ENCODE measurements at places on chromosomes 16 and 17.

DNA sequence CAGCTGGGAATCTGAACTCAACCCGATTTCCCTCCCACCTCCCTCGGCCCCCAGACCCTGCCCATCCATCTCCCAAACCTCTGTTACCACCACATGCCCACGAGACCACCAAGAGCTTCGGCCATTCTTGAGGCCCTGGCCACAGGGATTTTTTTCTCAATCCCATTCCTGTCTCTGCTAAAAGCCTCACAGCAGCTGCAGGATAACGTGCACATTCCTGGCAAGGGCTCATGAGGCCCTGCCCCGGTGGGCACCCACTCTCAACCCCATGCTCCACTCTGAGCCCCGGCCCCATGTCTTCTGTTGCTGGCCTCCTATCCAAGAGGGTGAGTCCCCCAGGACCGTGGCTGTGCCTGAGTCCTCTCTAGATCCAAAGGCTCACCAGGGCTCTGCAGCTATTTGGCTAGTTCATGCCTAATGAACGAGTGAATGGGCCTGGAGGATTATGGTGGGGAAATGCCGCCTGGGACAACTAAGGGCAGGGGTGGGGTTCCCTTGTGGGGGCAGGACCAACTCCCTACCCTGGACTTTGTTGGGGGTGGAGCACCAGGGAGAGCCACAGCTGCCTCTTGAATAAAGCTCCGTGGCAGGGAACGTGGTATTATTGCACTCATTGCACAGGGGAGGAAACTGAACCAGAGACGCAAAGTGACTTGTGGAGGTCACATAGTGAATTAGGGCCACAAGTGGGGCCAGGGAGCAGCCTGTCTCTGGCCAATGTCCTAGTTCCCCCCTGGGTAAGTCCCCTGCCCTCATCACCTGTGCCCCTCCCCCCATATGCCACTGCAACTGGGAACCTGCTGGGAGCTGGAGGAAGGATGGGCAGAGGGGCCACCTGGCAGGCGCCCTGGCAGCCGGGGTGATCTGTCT, 113.8 kb upstream of the SMURF2 start:
- no peak for DNase-seq

DNA sequence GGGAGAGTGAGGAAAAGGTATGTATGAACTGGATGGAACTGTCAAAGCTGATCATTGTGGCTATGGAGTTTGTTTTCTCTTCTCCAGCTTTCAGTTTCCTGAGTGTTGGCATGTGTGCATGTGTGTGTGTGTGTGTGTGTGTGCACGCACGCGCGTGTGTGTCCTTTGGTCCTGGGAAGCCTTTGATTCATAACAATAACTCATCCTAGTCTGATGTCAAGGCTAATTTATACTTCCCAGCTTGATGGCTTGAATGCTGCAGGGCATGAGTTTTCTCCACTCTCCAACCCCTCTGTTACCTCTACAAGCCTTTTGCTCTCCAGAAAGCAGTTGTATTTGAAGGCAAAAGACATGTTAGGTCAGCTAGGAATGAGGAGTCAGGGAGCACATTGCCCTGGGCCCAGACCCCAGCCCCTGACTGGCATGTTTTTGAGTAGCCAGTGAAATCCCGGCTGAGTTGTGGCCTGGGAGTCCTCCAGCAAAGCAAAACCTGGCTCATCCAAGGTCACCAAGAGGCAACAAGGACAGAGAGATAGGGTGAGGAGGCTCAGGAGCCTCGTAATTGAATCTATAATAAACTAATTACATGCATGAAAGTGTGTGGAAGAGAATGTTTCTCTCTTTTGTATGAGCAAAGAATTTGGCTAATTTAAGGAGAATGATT, 8.9 kb upstream of the CDC42EP4 start:
- no peak for DNase-seq

- no peak for DNase-seq
Measured at GRCh38 chr17:9977180-9977575, 72.1 kb upstream of the RCVRN start.

DNA sequence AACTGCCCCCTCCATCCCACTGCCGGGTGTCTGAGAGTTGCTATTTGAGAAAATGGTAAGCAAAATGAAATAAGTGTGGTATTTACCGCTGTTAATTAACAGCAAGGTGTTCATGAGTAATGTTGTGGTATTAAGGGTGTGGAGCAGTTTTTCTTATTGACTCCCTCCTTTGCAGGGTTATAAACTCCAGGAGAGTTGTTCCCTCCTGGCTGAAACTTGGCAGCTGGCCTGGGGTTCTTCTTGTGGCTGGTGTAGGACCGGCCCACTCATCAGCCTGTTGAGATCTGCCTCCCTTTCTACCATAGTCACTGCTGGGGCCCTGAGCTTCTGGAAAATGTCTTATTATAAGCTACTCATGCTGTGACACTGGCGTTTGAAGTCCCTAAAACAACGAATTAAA, 128.6 kb downstream of the SOX9 start:
- no peak for DNase-seq

- no peak for DNase-seq
Measured at GRCh38 chr16:71916397-71916920, 21.1 kb downstream of the IST1 start.

DNA sequence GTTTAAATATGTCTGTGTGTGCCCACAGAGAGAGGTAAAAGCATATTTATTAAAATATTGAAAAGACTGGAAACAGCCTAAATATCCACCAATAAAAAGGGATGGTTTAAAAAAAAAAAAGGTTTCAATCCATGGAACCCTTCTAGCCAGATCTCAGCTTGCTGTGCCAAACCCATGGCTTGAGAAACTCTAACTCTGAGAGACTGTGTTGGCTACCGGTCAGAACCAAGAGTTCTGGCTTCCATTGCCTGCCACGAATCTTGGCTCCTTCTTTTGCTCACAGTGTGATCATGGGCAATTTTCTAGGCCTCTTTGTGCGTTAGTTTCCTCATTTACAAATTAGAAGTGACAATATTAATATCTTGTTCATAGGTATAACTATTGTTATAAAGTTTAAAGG, 201.3 kb upstream of the IRX3 start:
- no peak for DNase-seq

DNA sequence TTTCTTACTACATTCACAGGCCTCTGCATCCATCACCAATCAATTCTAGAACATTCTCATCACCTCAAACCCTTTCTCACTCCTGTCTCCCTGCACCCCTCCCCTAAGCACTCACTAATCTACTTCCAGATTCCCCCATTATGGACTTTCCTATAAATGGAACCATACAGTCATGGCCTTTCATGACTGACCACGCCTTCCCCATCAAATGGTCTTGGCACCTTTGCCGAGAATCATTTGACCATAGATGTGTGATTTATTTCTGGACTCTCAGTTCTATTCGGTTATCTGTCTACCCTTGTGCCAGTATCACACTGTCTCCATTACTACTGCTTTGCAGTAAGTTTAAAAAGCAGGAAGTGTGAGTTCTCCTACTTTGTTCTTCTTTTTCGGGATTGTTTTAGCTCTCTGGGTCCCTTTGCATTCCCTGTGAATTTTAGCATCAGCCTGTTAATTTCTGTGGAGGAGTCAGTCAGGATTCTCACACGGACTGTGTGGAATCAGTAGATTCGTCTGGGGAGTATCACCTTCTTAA, 27.5 kb downstream of the GTF3C1 start:
- DNase-seq = no peak

GRCh38 chr17:67509390-67510287, 132.6 kb downstream of the PITPNC1 start:
- DNase-seq = no peak

DNA sequence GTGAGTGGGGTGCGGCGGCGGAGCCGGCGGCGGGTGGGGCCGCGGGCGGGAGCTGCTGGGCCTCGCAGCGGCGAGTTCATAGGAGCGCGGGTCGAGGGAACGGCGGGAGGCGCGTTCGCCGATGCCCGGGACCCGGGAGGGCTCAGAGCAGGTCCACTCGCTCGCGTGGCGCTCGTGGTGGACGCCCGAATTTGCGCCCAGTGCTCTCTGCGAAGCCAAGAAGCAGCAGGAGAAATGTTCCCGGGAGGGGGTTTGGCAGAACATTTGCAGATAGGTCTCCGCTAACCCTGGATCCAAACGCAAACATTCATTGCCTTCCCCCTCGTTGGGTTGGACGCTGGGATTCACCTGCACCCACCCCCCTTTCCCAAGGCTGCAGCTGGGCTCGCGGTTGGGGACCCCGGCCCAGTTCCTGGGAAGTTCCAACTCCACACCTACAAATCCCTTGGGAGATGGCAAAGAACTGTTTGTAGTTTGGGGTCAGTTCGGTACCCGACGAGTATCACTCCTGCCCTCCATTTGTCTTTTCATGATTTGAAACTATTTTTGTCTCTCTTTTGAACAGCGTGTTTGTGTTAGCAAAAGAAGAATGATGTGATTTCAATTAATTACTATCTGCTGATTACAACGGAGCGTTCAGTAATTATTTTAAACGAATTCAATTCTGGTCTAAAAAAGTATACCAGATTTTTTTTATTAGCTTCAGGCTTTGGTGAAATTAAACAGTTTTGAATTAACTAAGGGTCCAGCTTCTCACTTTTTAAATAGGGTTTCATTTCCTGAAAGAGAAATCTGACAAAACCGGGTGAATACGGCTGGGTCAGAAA, 2.3 kb downstream of the NTN1 start:
- DNase-seq = no peak

GRCh38 chr16:2428051-2428783, 1.0 kb upstream of the CCNF start:
- no peak for DNase-seq

DNA sequence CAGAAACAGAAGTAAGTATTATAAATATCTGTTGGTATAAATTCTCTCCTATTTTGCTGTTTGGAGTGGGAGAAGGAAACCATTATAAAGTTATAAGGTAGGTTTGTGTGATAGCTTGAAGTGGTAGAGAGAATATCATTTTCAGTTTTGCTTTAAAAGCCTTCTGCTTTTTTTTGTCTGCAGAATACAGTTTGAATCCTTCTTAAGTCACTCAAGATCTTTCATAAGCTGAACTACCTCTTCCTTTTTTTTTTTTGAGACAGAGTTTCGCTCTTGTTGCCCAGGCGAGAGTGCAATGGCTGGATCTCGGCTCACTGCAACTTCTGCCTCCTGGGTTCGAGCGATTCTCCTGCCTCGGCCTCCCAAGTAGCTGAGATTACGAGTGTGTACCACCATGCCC, 9.0 kb downstream of the ATAD5 start:
- no peak for DNase-seq

GRCh38 chr17:13957636-13958035, 111.7 kb upstream of the COX10 start:
- DNase-seq = no peak
